ENCODE measurements at places on chromosomes 13 and 19. TPM values are rescaled to one million over a fixed set of nuclear protein-coding genes. Genes with fewer than 3 reads are reported as not detected.

- peaks cover 6% of the 10 kb centered on the region for H3K27me3 ChIP-seq
- peak overlapping the region; percentile 25 for H3K4me3 ChIP-seq
- H3K4me1 ChIP-seq = no peaks in the 10 kb centered on the region
- H3K27ac ChIP-seq = no peak overlapping the region
Observed at GRCh38 chr13:113577881-113578435, 6.6 kb upstream of the TFDP1 start.

LAIR2 gene
- not detected for polyA plus RNA-seq

GRCh38 chr19:42176990-42177685 lies 40.3 kb downstream of the DEDD2 start:
- H3K4me3 ChIP-seq = no peak overlapping the region
- H3K27ac ChIP-seq = no peak overlapping the region
- peaks cover 7% of the 10 kb centered on the region for H3K36me3 ChIP-seq
- H3K4me1 ChIP-seq = peaks cover 20% of the 10 kb centered on the region

ICAM4 gene
- polyA plus RNA-seq = not detected

GRCh38 chr19:34075661-34076091 lies 96.6 kb upstream of the LSM14A start:
- H3K4me1 ChIP-seq = no peaks in the 10 kb centered on the region
- DNase-seq = no peak
- peaks cover 28% of the 10 kb centered on the region for H3K27me3 ChIP-seq
- H3K27ac ChIP-seq = no peak overlapping the region
- no peak overlapping the region for H3K4me3 ChIP-seq
- H3K36me3 ChIP-seq = no peaks in the 10 kb centered on the region

DNA sequence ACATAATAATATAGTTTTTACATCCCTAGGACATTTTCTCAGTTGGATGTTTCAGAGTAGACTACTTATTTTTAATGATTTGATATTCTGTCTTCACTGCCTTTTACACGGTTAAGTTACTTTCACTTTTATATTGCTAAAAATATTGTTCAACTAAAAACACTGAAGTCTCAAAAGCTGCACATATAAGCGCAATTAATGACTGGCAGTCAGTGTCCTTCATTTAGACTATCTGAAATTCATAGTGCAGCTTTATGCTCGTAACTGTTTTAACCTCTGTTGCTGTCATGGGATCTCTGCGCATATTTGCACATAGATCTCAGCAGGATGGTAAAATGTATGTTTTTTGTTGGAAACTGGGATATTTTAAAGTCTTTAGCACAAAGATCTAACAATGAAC lies 864.3 kb downstream of the SLITRK6 start:
- peak overlapping the region; percentile 73 for H3K4me3 ChIP-seq
- no peaks in the 10 kb centered on the region for H3K36me3 ChIP-seq
- H3K27ac ChIP-seq = no peak overlapping the region
- H3K27me3 ChIP-seq = no peaks in the 10 kb centered on the region

ZNF564 gene
- polyA plus RNA-seq = 21.5 TPM

DNA sequence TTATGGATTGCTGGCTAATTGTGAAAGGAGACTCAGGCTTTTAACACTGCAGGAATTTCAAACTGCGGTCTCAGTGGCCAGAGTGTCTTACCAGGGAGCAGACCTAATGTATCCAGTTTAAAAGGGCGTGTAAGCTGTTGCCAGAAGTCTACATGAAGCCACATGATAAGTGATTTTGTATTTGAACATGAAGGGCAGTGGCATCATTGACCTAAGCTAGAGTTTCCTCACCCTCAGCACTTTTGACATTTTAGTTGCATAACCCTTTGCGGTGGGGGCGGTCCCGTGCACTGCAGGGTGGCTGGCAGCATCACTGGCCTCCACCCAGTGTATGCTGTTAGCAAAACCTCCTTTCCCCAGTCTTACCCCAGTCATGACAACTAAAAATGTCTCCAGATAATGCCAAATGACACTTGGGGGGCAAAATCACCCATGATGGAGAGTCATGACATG lies 23.7 kb upstream of the GPR18 start:
- H3K27ac ChIP-seq = peak overlapping the region; percentile 98
- H3K4me1 ChIP-seq = peaks cover 94% of the 10 kb centered on the region
- H3K4me3 ChIP-seq = peak overlapping the region; percentile 48
- no peak for DNase-seq

DNA sequence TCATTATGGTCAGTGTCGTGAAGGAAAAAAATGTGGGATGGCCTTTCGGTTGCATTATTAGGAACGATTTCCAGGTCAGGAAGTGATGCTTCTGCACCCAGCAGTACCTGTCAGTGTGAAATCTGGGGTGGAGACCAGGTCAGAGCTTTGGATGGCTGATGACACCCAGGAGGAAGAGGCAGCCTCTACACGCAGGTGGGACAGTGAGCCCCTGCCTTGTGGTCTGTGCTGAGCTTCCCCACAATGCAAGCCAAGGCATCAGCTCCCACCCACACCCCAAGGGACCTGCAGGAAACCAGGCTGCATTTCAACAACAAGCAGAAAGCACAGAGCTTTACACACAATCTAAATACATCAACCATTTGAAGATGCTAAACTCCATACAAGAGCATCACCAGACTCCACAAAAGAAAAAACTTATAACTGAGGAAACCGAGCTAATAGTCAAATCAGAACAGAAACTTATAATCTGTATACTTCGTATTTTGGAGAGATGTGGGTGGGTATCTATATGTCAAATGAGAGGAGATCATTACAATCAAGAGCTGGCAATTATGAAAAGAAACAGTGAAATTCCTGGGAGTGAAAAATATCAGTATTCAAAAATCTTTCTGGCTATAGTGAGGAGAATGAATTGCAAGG lies 130.1 kb downstream of the ZDHHC20 start:
- H3K4me3 ChIP-seq = no peak overlapping the region
- peaks cover 5% of the 10 kb centered on the region for H3K4me1 ChIP-seq
- H3K27ac ChIP-seq = no peak overlapping the region
- no peak for DNase-seq
- H3K36me3 ChIP-seq = no peaks in the 10 kb centered on the region

GRCh38 chr13:63864171-63864902 lies 2448.7 kb upstream of the PCDH20 start:
- no peaks in the 10 kb centered on the region for H3K36me3 ChIP-seq
- H3K4me3 ChIP-seq = no peak overlapping the region
- no peaks in the 10 kb centered on the region for H3K27me3 ChIP-seq
- DNase-seq = no peak
- H3K4me1 ChIP-seq = no peaks in the 10 kb centered on the region

CGB7 gene
- not detected for polyA plus RNA-seq

ZNF714 gene
- polyA plus RNA-seq = 6.1 TPM

DNA sequence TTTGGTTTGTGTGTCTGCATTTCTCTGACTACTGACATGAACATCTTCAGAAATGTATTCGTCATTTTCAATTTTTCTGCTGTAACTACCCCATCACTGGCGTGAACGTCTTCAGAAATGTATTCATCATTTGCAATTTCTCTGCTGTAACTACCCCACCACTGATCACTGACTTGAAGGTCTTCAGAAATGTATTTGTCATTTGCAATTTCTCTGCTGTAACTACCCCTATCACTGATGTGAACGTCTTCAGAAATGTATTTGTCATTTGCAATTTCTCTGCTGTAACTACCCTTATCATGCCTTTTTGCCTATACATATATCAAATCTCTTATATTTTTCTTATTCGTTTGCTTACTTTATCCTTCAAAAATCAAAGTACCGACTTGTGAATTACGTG lies 274.0 kb downstream of the EFNB2 start:
- no peaks in the 10 kb centered on the region for H3K4me1 ChIP-seq
- DNase-seq = no peak
- no peaks in the 10 kb centered on the region for H3K36me3 ChIP-seq
- no peak overlapping the region for H3K4me3 ChIP-seq
- no peak overlapping the region for H3K27ac ChIP-seq

DNA sequence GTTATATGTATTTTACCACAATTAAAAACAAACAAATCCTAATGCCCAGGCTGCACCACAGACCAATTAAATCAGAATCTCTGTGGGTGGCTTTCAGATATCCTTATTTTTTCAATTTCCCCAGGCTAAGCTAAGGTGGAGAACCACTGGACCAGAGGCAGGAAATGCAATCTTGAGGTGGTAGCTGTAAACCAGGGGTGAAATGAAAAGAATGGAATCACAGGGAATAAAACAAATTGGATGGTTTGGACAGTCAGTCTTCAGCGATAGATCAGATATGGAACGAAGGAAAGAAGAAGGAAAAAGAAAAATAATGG lies 215.4 kb downstream of the KCNRG start:
- H3K36me3 ChIP-seq = no peaks in the 10 kb centered on the region
- no peak overlapping the region for H3K27ac ChIP-seq

SIGLEC12 gene
- not detected for polyA plus RNA-seq

DNA sequence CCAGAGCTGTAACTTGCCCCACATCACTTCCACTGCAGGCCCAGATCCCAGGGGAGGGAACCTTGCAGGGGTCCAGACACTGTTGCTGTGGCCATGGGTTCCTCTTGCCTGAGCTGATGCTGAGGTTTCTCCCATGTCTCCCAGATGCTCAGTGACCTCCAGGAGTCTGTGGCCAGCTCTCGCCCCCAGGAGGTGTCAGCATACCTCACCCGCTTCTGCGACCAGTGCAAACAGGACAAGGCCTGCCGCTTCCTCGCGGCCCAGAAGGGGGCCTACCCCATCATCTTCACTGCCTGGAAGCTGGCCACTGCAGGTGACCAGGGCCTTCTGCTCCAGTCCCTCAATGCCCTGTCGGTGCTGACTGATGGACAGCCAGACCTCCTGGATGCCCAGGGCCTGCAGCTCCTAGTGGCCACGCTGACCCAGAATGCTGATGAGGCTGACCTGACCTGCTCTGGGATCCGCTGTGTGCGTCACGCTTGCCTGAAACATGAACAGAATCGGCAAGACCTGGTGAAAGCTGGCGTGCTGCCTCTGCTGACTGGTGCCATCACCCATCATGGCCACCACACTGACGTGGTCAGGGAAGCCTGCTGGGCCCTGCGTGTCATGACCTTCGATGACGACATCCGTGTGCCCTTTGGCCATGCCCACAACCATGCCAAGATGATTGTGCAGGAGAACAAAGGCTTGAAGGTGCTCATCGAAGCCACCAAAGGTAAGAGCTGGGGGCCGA lies 12.1 kb upstream of the SLC25A42 start:
- H3K4me1 ChIP-seq = no peaks in the 10 kb centered on the region
- H3K4me3 ChIP-seq = no peak overlapping the region
- no peaks in the 10 kb centered on the region for H3K27me3 ChIP-seq
- no peaks in the 10 kb centered on the region for H3K36me3 ChIP-seq
- H3K27ac ChIP-seq = no peak overlapping the region

- no peaks in the 10 kb centered on the region for H3K36me3 ChIP-seq
- DNase-seq = no peak
- no peak overlapping the region for H3K27ac ChIP-seq
Observed at GRCh38 chr13:104318121-104318520, 1251.9 kb upstream of the SLC10A2 start.

GRCh38 chr13:30796132-30796572 lies 60.8 kb downstream of the ALOX5AP start:
- peaks cover 15% of the 10 kb centered on the region for H3K4me1 ChIP-seq
- no peaks in the 10 kb centered on the region for H3K27me3 ChIP-seq
- H3K36me3 ChIP-seq = no peaks in the 10 kb centered on the region

ZNF431 gene
- polyA plus RNA-seq = 11.5 TPM

DNA sequence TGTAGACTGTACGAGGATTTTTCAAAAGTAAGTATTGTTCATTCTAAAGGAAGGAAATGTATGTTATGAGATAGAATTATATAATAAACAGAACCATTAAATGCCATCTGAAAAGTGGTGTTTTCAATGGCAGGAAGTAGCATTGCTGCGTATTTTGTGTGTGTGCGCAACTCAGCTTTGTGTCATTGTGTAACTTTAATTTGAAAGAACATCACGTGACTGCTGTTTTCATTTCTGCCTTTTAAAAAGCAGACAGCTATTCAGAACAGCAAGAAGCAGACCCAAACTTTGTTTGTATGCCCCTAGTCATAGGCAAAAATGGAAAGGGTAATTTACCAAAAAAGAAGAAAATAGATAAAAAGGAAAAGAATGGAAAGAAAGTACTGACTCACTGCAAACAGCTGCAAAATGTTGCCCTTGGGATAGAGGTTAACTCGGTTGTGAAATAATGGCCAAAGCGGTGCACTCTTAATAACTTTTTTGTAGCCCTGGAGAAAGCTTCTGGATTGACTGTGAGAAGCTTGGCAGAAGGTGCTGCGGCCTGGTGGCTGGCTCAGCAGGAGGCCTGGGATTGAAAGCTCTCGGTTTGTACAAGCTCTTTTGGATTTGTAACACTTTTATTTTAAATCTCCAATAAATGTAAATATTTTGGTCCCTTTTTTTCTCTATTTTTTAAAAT lies 97.3 kb downstream of the GGACT start:
- H3K27me3 ChIP-seq = no peaks in the 10 kb centered on the region
- no peak overlapping the region for H3K4me3 ChIP-seq
- H3K27ac ChIP-seq = peak overlapping the region; percentile 18
- no peaks in the 10 kb centered on the region for H3K4me1 ChIP-seq
- no peaks in the 10 kb centered on the region for H3K36me3 ChIP-seq
- no peak for DNase-seq

DNA sequence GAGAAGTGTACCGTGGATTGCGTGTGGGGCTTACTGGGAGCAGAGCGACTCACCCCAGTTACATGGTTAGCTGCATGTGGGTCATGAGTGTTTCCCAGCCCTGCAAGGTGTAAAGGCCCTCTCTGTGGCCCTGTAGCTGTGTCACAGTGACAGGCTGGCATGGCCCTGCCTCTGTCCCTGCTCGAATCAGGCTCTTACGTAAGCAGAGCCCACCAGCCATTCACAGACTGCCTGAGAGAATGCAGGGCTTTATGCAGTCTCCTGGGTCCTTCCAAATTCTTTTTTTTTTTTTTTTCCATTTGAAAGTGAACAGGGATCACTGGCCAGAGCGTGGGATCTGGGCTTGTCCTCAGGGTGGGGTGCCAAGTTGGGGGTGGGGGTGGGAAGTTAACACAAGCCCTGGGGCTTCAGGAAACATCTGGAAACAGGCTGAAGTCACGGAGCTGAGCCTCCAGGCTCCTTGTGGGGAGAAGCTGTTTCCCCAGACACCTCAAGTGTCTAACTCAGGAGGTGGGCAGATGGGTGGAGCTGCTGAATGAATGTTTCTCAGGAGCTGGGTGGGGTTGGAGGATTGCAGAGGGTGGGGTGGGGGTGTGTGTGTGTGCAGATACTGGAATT lies 13.4 kb downstream of the TECR start:
- no peak overlapping the region for H3K4me3 ChIP-seq
- no peaks in the 10 kb centered on the region for H3K36me3 ChIP-seq
- H3K4me1 ChIP-seq = peaks cover 36% of the 10 kb centered on the region
- no peak overlapping the region for H3K27ac ChIP-seq
- DNase-seq = no peak
- no peaks in the 10 kb centered on the region for H3K27me3 ChIP-seq

GRCh38 chr19:11063434-11063833 lies 25.8 kb upstream of the LDLR start:
- peaks cover 36% of the 10 kb centered on the region for H3K36me3 ChIP-seq
- no peak for DNase-seq
- no peak overlapping the region for H3K27ac ChIP-seq
- no peaks in the 10 kb centered on the region for H3K27me3 ChIP-seq
- no peak overlapping the region for H3K4me3 ChIP-seq

- DNase-seq = no peak
- H3K36me3 ChIP-seq = no peaks in the 10 kb centered on the region
- no peak overlapping the region for H3K27ac ChIP-seq
- H3K4me3 ChIP-seq = no peak overlapping the region
- no peaks in the 10 kb centered on the region for H3K27me3 ChIP-seq
Observed at GRCh38 chr13:81408647-81409046, 1067.7 kb upstream of the SPRY2 start.
